CD4-positive, alpha-beta T cell treated with Interleukin-2 at 100 ng/mL for 4 hours (primary cell): ENCODE measurements at places on chromosomes 11 and 22.

- DNase-seq: no peak
Measured at GRCh38 chr11:105609341-105609781, 512 bp upstream of the GRIA4 start.

GRCh38 chr22:30810105-30810504 is 115.4 kb downstream of the OSBP2 start:
- DNase-seq: no peak

DNA sequence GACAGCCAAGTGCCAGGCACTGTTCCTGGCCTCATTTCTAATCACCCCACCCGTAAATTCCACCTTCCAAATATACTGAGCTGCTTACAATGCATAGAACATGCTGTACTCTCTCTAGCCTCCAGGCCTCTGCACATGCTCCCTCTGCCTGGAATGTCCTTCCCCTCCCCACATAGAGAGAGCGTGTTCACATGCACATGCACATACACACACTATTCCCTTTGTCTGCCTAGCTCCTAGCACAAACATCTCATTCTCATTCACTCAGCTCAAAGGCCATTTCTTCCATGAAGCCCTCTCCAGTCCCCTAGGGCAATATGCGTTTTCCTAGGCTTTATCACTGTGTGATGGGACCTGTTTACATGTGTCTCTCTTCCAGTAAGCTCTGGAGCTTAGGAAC is 144.6 kb downstream of the WT1 start:
- no peak for DNase-seq

- DNase-seq: no peak
Measured at GRCh38 chr11:129115652-129116586, 76.2 kb downstream of the ARHGAP32 start.

DNA sequence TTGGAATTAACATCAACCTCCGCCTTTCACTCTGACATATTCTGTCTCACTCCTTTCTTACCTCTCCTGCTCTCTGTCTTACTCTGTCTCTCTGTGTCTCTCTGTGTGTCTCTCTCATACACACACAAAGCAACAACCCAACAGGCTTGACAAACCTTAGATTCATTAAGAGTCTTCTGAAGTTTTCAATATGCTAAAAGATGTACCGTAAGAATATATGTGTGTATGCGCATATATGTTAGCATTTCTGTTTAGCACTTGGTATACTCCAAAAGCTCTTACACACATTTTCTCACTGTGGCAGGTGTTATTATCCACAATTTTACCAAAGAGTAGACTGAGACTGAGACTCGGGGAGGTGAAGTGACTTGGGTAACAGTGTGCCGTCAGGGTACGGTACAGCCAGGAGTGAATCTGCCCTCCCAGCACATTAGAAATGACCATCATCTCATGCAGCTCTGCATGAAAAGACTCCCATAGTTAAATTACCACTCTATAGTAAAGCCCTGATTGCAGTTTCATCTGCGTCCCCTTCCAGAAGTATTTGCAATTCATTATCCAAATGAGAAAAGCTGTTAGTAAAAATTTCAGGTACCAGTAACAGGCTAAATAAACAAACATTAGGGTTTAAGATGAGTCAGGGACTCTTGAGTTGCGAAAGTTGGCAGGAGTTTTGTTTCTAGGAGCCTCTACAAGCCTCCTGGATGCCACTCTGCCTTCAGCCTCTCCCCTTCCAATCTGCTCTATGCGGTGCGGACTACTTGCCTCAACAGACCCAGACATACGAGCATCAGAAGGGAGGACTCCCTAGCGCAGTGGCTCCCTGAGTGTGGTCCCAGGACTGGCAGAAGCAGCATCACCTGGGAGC is 195.2 kb upstream of the TMEM45B start:
- DNase-seq: no peak

DNA sequence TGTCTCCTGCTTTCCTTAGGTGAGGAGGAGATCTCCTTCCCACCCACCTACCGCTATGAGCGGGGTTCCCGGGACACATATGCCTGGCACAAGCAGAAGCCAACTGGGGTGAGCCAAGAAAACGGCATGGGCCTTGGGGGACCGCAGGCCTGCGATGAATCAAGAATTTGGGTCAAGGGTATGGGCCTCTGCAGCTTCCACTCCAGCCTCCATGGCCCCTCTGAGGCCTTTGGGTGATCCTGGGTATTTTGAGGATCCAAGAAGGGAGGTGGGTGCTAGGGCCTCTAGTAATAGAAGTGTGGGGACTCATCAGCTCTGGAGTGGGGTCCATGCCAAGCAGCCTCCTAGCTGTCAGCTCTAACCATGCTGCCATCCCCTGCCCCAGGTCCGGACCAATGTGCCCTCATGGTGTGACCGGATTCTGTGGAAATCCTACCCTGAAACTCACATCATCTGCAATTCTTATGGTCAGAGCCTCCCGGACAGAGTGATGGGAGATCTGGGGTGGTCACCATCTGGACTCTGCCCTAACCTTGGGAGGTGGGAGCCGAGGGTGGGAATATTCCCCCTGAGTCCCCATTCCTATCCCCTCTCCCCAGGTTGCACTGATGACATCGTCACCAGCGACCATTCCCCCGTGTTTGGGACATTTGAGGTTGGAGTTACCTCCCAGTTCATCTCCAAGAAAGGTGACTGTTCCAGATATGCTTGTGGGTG is 8.6 kb downstream of the INPPL1 start:
- DNase-seq: no peak

GRCh38 chr11:110094298-110095285 is 1.4 kb downstream of the ZC3H12C start:
- no peak for DNase-seq

DNA sequence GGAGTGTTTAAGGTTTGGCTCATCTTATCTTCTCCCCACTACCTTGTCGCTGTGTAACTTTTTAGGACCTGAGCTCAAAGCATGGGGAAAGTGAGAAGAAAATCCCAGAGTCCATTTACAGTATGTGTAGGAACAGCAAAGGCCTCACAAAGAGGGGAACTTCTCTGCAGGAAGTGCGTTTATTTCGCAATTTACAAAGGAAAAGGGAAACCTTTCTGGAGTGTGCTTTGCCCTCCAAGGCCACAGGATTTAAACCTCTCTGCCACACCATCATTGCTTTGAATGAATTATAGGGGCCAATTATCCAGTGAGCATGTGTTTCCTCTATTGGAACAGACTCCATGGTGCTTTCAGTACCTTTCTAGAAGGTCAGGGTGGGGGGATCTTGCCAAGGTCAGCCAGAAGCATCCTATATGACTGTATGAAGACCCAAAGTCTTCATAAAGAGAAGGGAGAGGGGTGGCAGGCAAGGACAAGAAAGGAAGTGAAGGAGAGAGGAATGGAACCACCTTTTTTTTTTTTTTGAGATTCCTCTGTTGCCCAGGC is 68.1 kb upstream of the LMO2 start:
- no peak for DNase-seq

GRCh38 chr11:111441443-111441842 is 62.4 kb upstream of the POU2AF1 start:
- DNase-seq: no peak

DNA sequence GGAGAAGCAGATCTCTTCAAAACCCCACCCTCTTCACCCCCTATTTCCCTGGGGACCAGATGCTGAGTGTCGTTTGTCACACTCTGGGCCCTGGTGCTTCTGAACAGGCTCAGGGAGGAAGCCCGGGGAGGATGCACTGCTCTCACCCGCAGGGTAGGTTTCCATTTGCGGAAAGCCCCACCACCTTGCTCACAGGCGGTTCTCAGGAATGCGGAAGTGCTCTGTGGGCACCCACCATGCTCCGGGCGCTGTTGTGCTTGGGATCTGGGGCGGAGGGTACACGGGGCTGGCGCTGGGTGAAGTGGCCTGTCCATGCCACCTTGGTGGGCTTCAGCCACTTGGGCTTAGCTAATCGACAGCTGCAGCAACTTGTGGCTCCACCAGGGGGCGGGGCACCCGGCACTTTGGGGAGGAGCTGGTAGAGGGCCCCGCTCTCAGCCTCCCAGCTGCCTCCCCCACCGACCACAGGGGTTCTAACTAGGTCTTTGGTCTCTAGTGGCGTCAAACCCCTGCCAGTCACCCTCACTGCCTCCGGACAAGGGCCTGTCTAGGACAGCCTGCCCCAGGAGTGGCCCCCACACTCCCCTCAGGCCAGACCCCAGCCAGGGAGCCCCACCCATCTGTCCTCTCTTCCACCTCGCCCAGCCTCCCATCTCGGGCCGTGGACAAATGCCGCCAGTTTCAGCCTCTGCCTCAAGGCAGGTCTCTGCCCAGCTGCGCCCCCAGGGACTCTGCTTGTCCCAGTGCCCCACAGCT is 7.4 kb downstream of the NDUFV1 start:
- peak; percentile 86 for DNase-seq

DNA sequence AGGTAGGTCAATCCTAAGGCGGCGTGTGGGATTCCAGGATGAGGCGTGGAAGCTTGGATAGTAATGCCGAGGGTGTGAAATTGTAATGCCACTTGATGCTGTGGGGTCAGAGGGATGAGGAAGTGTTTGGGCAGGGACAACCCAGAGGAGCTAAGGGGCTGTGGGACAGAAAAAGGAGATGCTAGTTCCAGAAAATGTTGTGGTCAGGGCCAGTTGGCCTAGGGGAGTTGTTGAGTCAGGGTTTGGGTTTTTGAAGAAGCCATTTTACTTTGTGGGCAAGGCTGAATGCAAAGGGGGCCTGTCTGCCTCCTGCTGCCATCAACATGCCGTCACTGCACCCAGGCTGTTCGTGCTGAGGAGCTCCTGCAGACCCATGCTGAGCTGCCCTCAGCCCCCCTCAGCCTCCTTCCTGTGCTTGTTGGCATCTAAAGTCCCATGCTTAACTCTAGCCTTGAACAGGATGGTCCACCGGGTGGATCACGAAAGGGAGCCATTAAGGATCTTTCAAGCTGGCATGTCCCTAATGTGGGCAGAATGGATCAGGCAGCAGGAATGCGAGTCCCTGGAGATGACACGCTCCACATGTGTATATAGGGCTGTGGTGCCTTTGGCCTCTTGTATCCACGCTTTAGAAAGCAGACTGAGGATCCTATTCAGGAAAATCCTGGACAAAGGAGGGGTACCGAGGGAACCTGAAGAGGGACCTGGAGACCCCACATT is 2.1 kb downstream of the C11orf16 start:
- no peak for DNase-seq

DNA sequence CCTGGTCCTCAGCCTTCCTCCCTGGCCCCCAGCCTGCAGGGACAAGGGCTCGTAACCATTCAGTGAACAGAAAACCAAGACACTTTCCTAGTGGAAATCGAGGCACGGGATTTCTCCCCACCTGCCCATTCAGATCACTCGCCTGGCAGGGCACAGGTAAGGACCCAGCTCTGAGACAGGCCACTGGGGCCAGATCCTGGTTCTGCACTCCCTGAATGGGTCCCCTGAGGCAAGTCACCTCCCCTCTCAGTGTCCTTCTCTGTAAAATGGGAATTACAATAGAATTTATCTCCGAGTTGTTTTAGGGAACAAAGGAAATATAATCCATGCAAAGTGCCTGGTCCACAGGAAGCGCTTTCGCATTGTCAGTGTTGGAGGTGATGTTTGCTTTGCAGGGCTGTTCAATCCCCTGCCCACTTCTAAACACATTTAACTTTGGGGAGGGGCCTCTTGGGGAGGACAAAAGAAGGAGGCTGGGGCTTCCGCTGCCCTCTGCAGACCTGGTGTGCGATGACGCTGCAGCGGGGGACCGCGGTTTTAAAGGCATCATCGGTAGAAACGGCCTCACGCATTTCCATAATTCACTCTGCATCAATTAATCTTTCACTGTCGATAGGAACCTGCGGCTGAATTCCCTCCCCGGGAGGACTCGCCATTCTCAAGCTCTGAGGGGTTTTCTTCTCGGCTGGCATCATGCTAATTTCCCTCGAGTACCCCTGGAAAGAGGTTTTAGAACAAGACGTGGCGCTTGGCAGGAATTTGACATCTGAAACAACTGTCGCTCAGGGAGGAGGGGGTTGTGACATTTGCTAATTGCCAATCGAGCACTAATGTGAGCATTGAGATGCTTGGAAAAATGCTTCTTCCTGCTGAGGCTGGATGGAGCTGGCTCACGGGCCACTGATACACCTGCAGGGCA is 70.4 kb upstream of the FGF3 start:
- DNase-seq: no peak

DNA sequence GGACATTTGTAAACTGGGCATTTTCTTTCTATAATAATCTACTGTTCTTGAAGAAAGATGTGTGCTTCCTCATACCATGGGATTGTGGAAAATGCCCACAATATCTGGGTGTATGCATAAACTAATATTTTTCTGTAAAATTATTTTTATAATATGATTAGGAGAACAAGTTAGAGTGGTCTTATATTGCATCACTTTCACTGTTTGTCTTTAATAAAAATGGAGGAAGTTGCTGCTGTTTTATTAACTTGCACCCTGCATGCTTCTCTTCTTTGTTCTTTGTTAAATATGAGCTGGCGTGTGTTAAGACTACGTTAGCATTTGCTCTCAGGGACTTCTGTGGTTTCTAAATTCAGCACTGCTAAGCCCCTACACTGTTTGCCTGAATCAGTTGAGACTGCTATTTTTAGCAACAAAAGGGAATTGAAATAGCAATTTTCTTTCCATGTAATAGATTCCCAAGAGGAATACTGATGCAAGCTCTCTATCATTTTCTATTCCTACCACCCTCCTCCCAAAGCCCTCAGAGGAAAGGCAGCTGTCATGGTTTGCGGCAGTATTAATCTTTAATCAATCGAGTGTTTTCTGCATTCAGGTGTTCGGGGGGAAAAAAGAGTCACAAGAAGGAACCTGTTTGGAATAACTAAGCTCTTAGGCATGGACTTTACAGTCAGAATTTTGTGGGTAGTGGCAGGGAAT is 56.1 kb downstream of the HSD17B12 start:
- no peak for DNase-seq

- DNase-seq: no peak
Measured at GRCh38 chr11:106961518-106961917, 56.8 kb downstream of the GUCY1A2 start.

GRCh38 chr11:93921695-93922468 is 71.5 kb upstream of the VSTM5 start:
- DNase-seq: no peak

DNA sequence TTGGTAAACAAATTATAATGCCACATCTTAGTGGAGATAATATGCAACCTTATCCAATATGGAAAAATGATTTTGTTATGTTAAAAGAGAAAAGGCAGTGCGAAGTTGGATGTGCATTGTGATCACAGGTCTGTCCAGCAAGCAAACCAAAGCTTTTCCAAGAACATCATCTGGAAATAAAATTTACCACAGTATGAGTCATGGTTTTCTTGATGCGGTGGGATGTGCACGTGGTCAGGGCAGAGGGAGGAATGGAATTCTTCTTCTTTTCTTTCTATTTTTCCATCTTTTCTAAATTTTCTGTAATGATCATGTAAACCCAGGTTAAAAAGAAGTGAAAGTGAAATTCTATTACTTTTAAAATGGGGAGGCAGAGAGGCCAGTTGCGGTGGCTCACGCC is 169.8 kb downstream of the C11orf91 start:
- DNase-seq: no peak

- no peak for DNase-seq
Measured at GRCh38 chr22:38080850-38081635, 2.9 kb downstream of the SLC16A8 start.

GRCh38 chr11:92852229-92852628 is 117.2 kb upstream of the MTNR1B start:
- no peak for DNase-seq

GRCh38 chr22:48145738-48146137 is 1383.3 kb downstream of the TBC1D22A start:
- DNase-seq: no peak

- peak; percentile 93 for DNase-seq
Measured at GRCh38 chr11:128422576-128423370, 164.6 kb downstream of the ETS1 start.
